ENCODE measurements at places on chromosomes 6 and 20. TPM values are rescaled to one million over a fixed set of nuclear protein-coding genes. Genes with fewer than 3 reads are reported as not detected.

The IL17F gene
- not detected for total RNA-seq

The DPPA5 gene
- not detected for total RNA-seq

The RMND1 gene
- 25.1 TPM for total RNA-seq

The FAM83B gene
- not detected for total RNA-seq

The MLN gene
- total RNA-seq, result not detected

The SLC9A8 gene
- 3.6 TPM for total RNA-seq

The CLPSL1 gene
- not detected for total RNA-seq

The RGS17 gene
- total RNA-seq, result 2.0 TPM

The TREM2 gene
- not detected for total RNA-seq

The TTLL9 gene
- not detected for total RNA-seq

The GMPR gene
- total RNA-seq, result 34.8 TPM

The GRM1 gene
- not detected for total RNA-seq

The TRIM31 gene
- total RNA-seq, result not detected

The VEGFA gene
- total RNA-seq, result 134 TPM

The CCM2L gene
- not detected for total RNA-seq

The BPI gene
- total RNA-seq, result 0.12 TPM

The TAAR1 gene
- total RNA-seq, result not detected

The WFDC10B gene
- total RNA-seq, result not detected

The TUBB1 gene
- total RNA-seq, result not detected

All from pericardium fibroblast (primary cell).